Stimulated activated CD4-positive, alpha-beta T cell treated with anti-CD3 and anti-CD28 coated beads, Interleukin-15, amount 100 ng/mL, for 1 hour (primary cell): ENCODE measurements at places on chromosomes 12 and 14.

DNA sequence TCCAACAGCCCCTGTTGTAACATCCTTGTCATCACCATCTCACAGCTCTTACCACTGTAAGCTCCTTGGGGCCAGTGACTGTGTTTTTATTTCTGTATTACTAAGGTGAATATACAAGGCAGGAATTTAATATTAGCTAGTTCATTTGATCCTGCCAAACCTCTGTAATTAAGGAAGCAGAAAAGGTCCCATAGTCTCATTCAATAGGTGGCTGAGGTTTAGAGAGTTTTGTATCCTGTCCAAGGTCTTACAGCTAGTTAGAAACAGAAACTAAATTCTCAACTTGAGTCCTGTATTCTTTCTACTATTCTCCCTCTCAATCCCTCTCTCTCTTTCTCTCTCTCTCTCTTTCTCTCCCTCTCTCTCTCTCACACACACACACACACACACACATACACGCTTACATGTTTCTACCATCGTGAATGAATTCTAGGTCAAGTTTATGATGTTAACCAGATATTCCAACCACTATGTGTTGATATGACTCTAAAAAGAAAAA, 543 bp upstream of the GLIPR1 start:
- DNase-seq, result no peak

DNA sequence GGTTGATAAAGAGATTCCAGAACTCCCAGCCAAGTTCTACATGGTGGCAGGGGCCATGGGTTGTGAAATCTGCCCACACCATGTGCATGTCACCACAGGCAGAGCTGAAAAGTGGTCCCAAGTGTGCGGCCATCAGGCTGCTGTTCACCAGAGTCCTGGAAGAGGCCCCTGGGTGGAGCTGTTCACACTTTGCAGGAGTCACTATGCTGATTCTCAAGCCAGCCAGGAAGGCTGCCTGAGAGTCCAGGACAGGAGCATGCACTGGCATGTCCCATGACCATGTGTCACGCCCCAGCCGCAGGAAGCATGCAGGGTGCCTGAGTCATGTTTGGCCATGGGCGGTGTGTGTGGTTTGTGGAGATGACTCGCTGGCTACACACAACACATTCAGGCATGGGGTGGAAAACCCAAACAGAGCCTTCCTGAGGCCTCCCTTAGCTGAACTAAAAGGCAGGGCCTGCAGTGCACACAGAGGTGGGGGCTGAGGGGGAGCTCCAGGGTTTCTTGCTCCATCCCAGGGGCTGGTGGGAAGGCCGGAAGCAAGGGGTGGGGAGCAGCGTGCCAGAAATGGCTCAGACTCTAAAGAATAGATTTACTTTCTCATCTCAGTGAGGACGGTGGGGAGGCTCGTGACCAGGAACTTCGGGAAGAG, 19.4 kb downstream of the ABCB9 start:
- peak; percentile 60 for DNase-seq

- no peak for DNase-seq
Measured at GRCh38 chr14:55975281-55975910, 142.8 kb upstream of the PELI2 start.

DNA sequence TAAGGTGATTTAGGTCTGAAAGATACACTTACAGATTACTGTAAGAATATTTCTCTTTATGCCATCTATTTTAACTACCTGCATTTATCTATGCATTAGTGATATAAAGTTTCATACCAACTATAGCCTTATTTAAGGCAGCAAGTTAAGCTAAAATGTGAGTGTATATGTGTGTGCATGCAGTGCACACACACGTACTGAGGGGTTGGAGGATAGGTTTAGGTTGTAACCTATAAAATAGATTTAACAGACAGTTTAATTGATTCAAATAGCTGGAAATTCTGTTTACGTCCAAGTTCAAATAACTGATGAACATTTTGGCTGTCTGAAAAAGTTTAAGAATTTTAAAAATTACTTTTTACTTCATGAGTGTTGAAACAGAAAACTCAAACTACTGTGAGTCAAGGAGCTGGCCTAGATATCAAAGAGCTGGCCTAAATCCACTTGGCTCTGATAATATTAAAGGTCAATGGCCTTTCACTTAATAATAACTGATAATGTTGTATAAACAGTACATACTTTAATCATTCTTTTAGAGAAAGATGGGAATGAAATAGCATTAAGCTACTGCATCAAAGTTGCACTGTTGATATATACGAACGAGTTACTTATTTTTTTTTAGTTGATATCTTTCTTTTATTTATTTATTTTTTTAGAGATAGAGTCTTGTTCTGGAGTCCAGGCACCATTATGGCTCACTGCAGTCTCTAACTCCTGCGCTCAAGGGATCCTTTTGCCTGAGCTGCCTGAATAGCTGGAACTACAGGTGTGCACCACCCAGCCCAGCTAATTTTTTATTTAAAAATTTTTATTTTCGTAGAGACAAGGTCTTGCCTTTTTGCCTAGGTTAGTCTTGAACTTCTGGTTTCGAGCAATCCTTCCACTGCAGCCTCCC, 13.8 kb upstream of the KCNJ8 start:
- no peak for DNase-seq

DNA sequence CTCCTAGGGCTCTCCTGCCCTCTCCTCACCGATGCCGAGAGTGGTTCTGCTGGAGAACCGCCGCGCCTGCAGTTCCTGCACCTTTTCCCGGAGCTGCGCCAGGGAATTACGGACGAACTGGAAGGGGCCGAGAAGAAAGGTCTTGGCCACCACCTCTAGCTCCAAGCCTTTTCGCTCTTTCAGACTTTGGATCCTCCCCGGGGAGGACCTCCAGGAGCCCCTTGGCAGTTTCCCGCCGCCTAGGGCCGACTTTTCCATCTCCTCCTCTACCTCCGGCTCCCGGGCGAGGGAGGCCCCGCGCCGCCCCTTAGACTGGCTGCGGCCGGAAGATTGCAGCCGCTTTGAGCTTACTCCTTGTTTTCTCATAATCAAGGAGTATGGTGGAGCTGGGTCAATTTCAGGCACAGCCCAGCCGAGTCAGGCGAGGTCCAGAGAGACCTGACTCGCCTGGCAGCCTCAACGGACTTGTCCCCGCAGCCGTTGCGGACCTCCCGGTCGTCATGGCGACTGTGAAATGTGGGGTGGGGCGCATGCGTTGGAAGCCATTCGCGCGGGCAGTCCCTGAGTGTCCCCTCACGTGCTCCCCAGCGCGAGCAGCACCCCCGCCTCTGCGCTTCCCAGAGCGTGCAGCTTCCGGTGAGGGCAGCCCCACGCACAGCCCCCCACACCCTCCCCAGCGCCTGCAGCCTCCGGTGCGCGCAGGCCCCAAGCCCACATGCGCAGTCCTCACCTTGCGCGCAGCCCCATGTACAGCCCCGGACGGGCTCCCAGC, at the start of gene DPY19L2:
Gene DPY19L2, minus strand, starts transcription at position 466 of the 772 bp plus-strand sequence. Its CDS starts 100 bp downstream, at position 366.
- DNase-seq, result peak; percentile 26

DNA sequence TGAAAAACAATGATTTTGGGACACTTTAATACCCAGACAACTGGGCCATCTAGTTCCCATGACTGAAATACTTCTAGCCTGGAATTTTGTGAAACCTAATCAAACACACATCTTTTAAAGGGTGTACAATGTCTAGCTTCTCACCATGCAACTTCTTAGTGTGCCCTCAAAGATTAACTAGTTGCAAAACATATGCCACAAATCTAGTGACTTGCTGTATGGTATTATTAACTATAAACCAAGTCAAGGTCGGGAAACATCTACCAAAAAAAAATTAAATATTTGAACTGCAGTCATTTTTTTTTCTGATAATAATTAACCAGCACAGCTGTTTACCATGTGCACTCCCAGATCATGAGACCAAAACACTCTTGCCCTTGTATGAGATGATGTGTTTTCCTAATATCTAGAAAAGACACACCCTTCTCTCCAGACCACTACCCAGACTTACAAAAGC, 171.8 kb upstream of the FOXN3 start:
- DNase-seq, result no peak

GRCh38 chr14:39342768-39343167, 89.5 kb downstream of the FBXO33 start:
- DNase-seq, result no peak

- no peak for DNase-seq
Measured at GRCh38 chr14:102200690-102201352, 61.1 kb downstream of the WDR20 start.
